Stimulated activated CD4-positive, alpha-beta T cell treated with anti-CD3 and anti-CD28 coated beads, Interleukin-1b, Interleukin-23, amount 100 ng/mL, for 1 hour (primary cell): ENCODE measurements at places on chromosomes 7 and 10.

GRCh38 chr10:44769450-44769849, 141.7 kb upstream of the TMEM72 start:
- no peak for DNase-seq

DNA sequence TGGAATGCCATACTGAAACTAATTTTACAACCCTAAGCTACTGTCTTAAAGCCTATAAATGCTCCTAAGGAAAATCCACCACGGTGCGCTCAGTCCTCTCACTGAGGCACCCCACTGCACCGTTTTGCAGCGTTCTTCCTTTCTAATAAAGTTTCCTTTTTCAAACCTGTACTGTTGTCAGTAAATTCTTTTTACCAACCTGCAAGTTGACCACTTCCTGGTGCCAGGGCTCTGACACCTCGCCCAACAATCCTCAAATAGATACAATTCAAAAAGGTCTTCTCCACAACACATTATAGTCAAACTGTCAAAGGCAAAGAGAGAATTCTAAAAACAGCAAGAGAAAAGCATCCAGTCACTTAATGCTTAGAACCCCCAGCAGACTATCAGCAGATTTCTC, 42.8 kb downstream of the HERPUD2 start:
- DNase-seq: no peak

DNA sequence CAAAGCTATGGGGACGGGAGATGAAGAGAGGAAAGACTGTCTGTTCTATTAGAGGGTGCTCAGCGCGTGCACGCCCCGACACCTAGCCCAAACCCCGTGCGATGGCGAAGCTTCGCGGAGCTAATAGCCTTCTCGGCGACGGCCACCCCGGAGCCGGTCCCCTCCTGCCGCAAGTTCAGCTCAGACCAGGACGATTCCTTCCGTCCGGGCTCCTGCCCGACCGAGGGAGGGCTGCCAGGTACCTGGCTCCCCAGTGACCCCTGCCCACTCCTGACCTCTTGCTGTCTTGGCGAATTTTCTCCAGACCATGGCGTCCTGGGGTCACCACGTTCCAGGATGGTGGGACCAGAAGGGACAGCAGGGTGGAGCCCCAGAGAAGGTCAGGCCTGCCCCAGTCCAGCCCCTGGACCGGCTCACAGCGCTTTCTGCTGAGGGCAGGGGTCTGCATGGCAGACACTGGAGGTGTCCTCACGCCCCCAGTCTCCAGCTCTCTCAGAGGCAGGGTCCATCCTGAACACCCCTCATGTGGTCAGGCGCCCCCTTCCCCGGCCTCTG, 36.7 kb downstream of the UNCX start:
- DNase-seq: no peak

DNA sequence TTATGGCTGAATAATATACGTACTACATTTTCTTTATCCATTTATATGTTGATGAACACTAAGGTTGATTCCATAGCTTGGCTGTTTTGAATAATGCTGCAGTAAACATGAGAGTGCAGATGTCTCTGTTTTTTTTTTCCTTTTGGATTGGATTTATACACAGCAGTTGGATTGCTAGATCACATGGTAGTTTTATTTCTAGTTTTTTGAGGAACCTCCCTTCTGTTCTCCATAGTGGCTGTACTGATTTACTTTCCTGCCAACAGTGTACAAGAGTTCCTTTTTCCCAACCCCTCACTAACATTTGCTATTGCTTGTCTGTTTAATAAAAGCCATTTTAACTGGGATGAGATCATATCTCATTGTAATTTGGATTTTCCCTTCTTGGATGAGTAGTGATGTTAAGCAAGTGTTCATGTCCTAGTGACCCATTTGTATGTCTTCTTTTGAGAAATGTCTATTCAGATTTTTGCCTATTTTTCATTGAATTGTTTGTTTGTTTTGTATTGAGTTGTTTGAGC, 36.0 kb downstream of the ABCA13 start:
- DNase-seq: no peak

- DNase-seq: no peak
These were observed 171.9 kb downstream of the PRKG1 start for GRCh38 chr10:51246156-51246555.

DNA sequence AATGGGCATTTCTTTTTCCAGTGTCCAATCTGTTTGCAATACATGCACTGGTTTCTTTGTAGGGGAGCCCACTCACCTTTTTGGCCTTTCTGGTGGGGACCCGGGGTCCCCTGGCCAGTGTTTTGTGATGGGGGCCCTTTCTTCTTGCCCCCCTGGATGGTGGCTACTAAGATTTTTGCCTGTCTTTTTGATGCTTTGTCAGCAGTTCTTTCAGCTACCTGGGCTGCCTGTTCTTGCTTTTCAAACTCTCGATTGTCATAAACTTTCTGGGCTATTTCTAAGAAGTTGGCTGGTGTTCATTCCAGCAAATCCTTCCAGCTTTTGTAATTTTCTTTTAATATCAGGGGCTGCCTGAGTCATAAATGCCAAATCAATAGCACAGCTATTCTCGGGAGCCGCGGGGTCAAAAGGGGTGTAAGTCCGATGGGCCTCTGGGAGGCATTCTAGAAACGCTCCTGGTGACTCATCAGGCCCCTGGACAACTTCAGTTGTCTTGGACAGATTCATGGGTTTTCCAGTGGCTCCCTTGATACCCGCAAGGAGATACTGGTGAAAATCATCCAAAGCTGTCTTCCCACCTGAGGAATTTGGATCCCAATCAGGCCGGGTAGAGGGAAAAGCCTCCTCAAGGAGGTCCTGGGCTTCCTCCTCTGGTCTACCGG, 79.0 kb downstream of the PRR15 start:
- DNase-seq: no peak
